ENCODE measurements at places on chromosomes 3 and 15.

- no peak for DNase-seq
Observed at GRCh38 chr3:48058091-48058490, 41.9 kb upstream of the MAP4 start.

DNA sequence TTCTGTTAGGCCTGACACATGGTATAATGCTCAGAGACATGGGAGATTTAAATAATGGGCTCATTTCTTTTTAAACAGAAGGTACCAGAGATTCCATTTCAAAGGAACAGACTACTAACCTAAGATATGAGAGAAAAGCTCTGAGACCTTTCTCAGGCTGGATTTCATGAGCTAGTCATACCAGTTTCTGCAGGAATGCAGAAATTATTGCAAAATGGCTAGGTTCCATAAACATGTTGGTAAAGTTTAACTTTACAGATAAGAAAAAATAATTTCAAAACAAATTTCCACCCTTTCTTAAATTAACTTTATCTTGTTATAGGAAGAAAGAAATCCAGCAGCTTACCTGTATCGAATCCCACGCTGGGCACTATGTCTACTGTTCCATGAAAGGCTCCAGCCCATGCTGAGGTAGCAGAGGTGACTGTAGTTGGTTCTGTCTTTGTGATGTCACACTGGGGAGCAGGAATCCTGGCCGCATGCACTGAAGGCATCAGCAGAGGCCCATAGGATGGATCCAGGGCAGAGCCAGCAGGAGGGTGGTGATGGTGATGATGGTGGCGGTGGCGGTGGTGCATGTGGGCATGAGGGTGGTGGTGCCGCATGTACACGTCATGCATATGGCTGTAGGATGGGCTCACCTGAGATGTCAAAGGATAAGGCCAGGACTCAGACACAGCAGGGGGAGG, 22.6 kb downstream of the VGLL3 start:
- no peak for DNase-seq

DNA sequence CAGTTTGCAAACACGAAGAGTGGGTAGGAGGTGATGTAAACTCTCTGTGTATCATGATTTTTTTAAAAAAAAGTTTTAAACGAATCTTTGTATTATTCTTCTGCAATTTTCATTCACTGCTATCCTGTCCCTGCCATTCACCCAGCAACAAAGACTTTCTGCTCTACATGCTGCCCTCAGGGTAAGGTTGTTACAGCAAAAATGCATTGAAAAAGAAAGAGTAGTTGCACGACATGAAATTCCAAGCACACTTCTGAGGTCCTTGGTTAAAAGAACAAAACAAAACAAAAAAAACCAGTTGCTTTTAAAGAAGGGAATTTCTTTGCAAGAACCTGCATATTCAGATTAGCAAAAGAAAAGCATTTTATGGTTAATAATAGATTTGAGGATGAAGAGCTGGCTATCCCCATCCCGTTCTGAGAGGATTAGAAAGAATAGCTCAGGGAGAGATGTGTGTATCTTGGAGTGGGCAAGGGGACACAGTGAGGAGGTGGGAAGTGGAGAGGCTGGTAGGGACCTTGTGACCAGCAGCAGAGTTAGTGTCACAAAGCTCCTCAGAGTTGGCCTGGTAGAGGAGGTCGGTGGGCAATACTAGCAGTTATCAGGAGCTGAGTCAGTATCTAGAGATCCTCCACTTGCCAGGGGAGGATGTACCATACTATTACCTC, 290.8 kb downstream of the NEK10 start:
- DNase-seq: no peak

DNA sequence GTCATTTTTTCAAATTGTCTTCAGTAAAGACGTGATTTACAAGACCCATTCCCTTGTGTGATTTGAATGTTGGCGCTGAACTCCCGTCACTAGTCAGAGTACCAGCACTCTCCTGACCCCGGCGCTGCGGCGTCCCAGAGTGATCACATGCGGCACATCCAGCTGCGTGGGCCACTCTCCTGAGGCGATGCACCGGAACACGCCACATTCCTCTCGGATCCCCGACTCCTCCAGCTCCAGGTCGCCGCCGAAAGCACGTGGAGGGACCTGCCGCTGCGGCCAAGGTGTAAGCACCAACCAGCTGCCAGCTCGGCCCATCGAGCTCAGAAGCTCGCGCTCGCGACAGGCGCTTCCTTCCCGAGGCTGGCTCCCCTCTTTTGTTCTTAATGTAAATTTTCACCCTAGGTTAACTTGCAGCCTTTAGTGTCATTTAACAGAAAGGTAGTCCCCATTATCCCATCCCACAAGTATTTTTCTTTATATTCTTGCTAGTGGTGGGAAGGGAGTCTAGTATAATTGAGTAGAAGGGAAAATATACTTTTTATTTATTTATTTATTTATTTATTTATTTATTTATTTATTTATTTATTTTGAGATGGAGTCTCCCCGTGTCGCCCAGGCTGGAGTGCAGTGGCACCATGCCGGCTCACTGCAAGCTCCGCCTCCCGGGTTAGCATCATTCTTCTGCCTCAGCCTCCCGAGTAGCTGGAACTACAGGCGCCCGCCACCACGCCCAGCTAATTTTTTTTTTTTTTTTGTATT, 61.7 kb upstream of the VGLL3 start:
- no peak for DNase-seq

DNA sequence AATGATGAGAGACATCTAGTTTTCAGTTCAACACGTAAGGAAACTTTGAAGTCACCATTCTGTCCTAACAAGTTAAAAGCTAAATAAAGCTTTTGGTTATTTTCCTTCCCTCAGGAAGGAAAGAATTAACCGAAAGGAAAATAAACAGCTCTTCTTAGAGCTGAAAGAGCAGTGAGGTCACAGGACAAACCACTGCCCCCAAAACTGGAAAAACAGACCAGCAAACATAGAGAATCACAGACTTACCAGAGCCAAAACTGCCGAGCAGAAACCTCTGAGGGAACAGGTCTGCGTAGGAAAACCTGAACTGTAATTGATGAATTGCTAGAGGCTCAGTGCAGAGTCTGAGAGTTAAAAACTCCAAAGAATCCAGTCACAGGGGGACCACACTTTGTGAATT, 14.7 kb downstream of the USP50 start:
- DNase-seq: no peak

DNA sequence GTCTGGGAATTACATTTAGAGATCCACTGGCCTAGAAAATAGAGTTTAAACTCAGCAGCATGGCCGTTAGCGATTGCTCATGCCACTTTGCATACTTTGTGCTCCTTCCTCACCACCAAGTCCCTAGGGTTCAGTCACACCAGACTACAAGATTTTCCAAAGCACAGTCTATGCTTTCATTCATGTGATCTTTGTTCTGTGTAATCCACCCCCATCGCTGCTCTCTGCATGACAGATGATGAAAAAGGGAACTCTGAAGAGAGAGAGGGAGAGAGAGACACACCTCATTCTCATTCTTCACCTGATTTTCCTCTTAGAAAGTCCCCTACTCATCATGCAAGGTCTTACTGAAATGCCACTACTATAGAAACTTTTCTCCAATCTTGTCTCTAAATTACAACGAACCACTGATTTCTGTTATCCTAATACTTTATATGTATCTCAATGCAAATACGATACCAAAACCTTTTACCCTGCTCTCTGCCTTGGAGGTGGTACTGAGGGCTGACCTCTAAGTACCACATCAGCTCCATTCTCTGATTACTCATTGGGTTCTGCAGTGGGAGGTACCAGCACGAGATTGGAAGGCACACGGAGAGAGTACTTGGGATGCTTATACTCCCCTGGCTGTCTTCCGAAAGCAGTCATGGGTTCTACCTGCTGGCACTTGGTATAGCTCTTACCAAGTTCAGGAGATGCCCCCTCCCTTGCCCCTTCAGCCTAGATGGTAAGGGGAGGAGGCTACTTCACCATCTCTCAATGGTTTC, 1.1 kb upstream of the PARP15 start:
- no peak for DNase-seq

All from stimulated activated CD4-positive, alpha-beta T cell treated with anti-CD3 and anti-CD28 coated beads, Interleukin-2, amount 100 ng/mL, for 4 hours (primary cell).